Muscle of leg (tissue), 16 donors: ENCODE measurements at places on chromosomes 11 and 22. TPM values are rescaled to one million over a fixed set of nuclear protein-coding genes. Genes with fewer than 3 reads are reported as not detected.

HTR3B gene
- polyA plus RNA-seq: 0.16 TPM

L3MBTL2 gene
- polyA plus RNA-seq: 19.4 TPM

TPH1 gene
- polyA plus RNA-seq: 0.31 TPM

RHOD gene
- polyA plus RNA-seq: 13.2 TPM

KRTAP5-5 gene
- polyA plus RNA-seq: not detected

FIBIN gene
- polyA plus RNA-seq: 35.0 TPM

- DNase-seq: peak; percentile 97
Measured at GRCh38 chr11:120186774-120187591, 23.8 kb upstream of the OAF start.

DNA sequence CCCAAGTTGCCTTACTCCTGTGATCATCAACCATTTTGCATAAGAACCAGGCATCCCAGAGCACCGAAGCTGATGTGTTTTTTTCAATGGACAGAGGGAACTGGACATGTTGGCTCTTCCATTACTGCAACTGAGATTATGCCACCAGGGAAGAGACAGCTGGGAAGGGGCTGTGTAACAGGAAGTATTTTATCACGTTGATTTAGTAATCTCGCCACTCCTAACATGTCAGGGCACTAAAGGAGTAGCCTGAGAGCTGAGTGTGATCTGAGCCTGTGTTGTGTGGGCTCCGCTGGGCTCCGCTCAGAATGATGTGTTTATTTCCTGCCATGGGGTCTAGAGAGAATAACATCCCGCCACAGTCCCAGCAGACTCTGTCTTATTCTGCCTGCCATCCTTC, 165.4 kb downstream of the GRIK4 start:
- DNase-seq: no peak

- no peak for DNase-seq
Measured at GRCh38 chr11:81866896-81867295, 866.8 kb downstream of the FAM181B start.

GRCh38 chr11:61793829-61794204, 1.1 kb downstream of the FEN1 start:
- no peak for DNase-seq

- no peak for DNase-seq
Measured at GRCh38 chr22:25357132-25357455, 137.7 kb downstream of the CRYBB2 start.

DNA sequence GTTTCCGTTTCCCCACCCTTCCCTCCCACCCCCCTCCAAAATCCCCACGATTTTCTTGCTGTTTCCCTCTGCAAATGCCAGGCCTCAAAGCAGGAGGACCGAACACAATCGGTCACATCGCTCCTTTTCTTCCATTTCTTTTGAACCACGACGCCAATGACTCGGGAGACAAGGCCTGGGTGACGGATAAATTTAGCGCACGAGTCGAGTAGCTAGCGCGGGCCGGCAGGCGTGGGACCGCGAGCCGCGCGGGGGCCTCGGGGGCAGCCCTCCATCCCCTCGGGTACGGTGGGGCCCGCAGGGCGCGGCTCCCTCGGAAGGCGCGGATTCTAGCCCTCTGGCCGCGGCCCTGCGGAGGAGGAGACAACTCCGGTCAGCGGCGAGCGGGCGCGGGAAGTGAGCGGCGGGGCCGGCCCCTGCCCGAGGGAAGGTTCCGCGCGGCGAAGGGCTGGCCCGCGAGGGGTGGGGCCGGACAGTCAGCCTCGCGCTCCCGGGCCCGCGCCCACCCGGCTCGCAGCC, 414 bp downstream of the JOSD1 start:
- DNase-seq: peak; percentile 86

- peak; percentile 82 for DNase-seq
Measured at GRCh38 chr11:21582791-21583190, 610.1 kb upstream of the ANO5 start.

DNA sequence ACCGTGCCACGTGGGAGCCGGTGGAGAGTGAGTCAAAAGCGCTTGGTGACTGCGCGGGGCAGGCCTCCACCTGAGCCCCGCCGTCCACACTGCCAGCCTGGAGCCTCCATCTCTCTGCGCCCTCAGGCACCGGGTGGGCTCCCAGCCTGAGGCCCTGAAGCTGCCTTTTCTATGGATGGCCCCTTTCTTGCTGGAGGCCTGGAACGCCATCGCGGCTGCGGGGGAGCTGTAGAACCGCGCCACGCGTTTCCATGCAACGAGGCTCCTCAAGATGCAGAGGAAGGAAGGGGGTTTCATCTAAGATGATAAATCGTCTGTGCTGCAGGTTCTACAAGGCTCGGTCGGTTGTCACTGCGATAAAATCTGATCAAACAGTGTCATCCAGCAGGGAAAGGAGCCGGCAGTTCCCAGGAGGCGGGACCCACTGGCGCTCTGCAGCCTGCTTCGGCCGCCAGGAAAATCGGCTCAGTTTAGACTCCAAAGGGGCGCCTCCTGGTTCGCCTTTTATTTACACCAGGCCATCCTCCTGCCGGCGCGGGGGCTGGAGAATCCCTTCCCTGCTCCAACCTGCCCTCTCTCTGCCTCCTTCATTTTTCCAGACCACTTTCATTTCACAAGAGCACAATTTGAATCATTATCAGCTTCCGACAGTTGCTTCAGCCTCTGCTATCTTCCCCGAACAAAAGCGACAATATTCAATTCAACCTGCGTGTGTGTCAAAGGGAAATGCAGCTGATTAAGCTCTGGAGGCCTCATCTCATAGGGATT, 624.4 kb downstream of the BRD1 start:
- no peak for DNase-seq

DNA sequence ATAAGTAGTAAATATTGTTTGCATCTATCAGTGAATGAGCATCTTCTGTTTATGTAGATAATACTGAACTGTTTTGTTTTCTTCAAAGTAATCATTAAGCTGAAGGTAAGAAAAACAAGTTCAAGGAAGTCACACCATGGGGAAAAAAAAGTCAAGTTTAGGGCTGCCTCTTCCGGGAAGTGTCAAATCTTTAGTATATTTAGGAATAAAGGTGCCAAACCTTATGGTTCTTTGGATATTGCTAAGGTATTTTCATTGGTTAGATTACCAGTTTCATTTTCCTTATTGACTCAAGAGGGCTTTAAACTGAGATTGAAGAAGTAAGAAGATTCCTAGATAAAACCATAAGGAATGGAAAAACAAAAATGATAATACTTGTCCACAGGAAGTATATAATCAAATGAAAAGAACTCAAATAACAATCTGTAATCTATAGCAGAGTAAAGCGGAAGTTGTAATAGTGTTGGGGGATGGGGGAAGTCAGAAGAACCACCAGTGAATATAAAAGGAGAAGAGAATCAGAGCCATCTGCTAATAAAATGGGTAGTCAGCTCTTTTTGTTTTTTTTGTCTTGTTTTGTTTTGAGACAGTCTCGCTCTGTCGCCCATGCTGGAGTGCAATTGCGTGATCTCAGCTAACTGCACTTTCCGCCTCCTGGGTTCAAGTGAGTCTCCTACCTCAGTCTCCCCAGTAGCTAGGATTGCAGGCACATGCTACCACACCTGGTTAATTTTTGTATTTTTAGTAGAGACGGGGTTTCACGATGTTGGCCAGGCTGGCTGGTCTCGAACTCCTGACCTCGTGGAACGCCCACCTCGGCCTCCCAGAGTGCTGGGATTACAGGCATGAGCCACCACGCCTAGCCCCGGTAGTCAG, 2.3 kb downstream of the ATM start:
- DNase-seq: peak; percentile 43

GRCh38 chr22:36143066-36143815, 17.3 kb downstream of the APOL3 start:
- DNase-seq: no peak

GRCh38 chr11:68956142-68956541, 24.6 kb downstream of the MRGPRD start:
- DNase-seq: no peak

DNA sequence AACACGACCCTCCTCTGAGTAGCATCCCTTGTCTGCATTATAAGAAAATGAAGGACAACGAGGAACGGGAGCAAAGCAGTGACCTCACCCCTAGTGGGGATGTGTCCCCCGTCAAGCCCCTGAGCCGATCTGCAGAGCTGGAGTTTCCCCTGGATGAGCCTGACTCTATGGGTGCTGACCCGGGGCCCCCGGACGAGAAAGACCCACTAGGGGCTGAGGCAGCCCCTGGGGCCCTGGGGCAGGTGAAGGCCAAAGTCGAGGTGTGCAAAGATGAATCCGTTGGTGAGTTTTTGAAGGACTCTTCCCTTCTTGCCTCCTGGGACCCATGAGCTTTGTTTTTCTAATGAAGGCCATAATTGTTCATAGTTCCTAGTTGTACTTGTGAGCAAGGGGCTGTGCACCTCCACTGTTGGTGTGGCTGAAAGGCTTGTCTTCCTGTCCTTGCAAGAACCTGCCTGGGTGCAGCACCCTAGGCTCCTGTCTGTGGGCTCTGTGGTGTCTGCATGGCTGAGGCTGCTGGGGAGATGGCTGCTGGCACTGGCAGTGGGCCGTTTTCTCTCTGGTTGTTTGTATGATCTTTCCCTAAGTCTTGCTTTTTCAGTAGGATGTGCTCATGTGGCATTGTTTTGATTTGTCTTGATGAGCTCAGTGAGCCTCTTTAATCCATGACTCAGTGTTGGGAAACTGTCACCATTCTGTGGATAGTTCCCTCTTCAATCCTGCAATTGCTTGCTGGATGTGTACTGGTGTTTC, 10.1 kb downstream of the DGCR8 start:
- no peak for DNase-seq
